Stimulated activated CD4-positive, alpha-beta T cell treated with anti-CD3 and anti-CD28 coated beads, Interleukin-1b, Interleukin-23, amount 100 ng/mL, for 1 hour (primary cell): ENCODE measurements at places on chromosomes 2 and 18.

GRCh38 chr2:241068136-241068941 is 33.7 kb downstream of the MTERF4 start:
- DNase-seq = no peak

DNA sequence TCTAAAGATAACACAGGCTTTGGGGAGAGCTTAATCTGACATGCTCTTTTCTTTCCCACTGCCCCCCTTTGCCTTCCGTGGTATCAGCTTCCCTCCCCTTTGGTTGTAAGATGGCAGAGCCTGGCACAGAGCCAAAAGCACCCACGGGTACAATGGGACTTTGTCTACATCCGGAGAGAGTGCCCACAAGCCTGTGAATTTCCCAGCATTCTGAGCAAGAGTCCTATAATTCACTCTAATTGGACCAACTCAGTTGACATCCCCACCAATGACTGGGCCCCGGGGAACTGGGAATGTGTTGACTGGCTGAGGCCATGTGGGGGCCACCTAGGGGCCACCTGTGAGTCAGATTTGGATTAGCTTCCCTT is 20.1 kb upstream of the C2orf72 start:
- DNase-seq = no peak

DNA sequence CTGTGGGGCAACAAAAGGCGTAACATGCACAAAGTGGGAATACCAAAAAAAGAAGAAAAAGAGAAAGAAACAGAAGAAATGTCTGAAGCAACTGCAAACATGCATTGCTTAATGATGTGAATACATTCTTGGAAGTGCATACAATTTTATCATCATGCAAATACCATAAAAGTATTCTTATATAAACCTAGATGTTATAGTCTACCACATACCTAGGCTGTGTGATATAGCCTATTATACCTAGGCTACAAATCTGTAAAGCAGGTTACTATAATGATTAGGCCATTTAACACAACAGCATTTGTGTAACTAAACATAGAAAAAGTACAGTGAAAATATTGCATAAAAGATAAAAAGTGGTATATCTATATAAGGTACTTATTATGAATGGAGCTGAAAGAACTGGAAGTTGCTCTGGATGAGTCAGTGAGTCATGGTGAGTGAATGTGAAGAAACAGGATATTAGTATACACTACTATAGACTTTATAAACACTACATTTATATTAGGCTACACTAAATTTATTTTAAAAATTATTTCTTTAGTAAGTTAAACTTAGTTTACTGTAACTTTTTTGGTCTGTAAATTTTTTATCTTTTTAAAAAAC is 319.4 kb upstream of the KCNH7 start:
- no peak for DNase-seq

DNA sequence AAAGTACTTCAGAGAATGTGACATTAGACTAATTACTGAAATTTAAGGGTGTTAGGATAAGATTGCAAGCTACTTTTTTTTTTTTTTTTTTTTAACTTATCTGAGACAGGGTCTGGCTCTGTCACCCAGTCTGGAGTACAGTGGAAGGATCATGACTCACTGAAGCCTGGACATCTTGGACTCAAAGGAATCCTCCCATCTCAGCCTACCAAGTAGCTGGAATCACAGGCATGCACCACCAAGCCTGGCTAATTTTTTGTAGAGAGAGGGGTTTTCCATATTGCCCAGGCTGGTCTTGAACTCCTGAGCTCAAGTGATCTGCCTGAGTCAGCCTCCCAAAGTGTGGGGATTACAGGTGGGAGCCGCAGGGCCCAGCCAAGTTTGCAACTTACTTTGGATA is 1246.0 kb upstream of the ZEB2 start:
- no peak for DNase-seq

- DNase-seq = no peak
Observed at GRCh38 chr2:37641582-37642171, 29.8 kb downstream of the CDC42EP3 start.

DNA sequence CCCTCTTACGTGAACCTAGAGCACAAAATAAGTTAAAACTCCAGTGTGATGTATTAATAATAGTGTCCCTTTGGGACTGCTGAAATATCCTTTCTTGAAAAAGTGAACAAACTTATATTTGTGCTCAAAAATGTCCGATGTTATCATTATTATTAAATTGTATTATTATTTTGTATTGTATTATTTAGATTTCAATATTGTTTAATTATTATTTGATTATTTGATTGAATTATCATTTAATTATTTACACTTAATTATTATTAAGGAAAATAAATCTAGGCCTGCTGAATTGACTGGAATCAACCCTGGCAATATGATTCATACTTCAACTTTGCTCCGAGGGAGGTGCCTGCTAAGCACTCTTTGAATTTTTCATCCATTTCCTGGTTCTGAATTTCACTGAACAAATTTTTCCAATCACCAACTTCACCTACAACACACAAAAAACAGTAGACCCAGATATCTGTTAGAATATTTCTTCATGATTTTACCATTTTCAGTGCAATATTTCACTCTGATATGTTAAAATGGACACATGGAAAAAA is 10.9 kb upstream of the EIF2AK2 start:
- no peak for DNase-seq
